Naive B cell (primary cell): ENCODE measurements at places on chromosomes 5 and 9.

DNA sequence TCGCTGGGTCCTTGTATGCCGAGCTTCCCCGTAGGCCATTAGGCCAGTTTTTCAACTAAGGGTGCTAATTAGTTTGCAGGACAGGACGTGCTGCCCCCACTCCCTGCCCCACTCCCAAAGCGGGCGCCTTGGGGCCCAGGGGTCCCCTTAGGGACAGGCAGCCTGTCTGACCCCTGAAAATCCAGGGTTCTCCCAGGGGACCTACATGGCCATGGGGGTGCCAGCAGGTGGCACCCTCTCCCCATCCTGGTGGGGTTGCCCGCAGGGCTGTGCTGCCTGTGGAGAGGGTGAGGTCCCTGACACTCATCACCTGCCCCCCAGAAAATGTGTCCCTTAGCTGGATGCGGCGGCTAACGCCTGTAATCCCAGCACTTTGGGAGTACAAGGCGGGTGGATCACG is 8.5 kb upstream of the CCDC187 start:
- DNase-seq: no peak

DNA sequence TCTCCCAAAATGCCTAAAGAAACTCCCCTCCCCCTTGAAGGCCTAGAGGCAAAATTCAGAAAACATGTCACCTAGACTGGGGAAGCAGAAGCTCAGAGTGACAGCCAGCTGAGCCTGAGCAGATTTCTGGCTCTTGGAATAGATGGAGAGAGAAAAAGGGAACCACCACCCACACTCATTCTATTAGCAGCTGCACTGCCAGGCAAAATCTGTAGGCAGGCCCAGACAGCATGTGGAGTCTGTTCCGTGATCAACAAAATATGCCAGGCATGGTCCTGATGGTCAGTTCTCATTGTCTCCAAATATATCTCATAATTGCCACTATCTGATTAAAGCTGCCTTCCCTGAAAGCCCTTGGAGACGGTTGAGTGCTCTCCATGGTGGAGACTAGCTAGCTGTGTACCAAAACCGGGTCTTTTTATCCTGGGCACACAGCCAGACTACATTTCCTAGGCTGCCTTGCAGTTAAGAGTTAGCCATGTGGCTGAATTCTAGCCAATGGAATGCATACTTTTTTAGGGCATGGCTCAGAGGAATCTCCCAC is 131.7 kb upstream of the GPR151 start:
- no peak for DNase-seq

GRCh38 chr5:665541-665955 is 27.6 kb downstream of the TPPP start:
- no peak for DNase-seq

- no peak for DNase-seq
These were observed 90.6 kb downstream of the ZCCHC7 start for GRCh38 chr9:37210737-37211523.

DNA sequence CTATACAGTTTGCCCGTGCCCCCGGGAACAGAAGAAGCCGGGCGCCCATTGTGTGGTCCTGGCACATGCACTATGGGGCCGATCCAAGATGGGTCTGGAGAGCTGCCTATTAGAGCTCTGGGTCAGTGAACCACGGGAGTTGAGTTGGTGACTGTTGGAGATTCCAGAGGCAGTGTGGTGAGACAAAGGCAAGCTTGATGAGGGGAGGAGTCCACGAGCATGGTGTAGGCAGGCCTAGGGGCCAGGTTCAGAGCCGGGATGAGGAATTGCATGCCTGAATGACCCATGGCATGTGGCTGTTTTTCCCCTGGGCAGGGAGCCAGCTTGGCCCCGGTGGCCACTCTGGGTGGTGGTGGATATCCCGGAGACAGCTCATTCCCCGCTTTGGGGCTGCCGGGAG is 84.4 kb upstream of the STC2 start:
- DNase-seq: no peak

DNA sequence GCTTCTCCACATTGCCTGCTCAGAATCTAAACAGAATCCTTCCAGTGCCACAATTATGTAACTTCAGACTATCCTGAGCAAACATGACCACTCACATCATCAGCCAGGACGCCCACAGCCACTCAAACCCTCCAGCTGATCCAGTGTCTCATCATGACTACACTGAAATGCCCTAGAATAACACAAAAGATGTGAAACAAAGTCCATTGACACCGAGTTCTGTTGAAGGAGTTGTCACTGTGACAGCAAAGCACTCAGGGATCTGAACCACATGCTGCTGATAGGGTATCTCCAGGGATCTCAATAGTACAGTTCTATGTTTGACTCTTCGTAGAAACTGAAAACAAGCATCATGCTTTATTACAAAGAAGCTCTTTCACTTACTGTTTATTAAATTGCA is 150.2 kb downstream of the GABBR2 start:
- no peak for DNase-seq

GRCh38 chr5:96745844-96746531 is 61.8 kb downstream of the ERAP1 start:
- DNase-seq: no peak

GRCh38 chr5:88045931-88046461 is 222.6 kb downstream of the TMEM161B start:
- DNase-seq: no peak

DNA sequence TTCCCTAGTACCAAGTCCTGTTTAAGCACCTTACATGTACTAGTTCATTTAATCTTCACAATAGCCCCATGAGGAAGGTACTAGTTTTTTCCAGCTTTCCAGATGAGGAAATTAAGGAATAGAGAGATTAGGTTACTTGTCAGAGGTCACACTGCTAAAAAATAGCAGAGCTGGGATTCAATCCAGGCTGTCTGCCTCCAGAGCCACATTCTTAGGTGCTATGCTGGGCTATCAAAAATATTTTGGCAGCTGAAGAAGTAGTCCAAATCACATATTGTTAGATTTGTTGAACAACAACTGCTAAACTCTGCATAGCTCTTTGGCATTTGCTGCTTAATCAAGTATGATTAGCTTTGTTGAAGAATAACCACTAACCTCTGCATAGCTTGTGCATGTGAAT is 591.5 kb upstream of the KLF4 start:
- DNase-seq: no peak

- DNase-seq: no peak
These were observed 35.9 kb downstream of the ANXA6 start for GRCh38 chr5:151121665-151122064.

- DNase-seq: peak; percentile 26
These were observed 22.5 kb downstream of the TRPM6 start for GRCh38 chr9:74865177-74865576.

GRCh38 chr5:156741516-156741915 is 108.6 kb upstream of the PPP1R2B start:
- no peak for DNase-seq

GRCh38 chr5:109805883-109806282 is 116.2 kb downstream of the MAN2A1 start:
- no peak for DNase-seq

GRCh38 chr5:173435447-173435846 is 107.2 kb upstream of the STC2 start:
- DNase-seq: no peak

GRCh38 chr9:135760465-135760864 is 58.5 kb downstream of the KCNT1 start:
- no peak for DNase-seq

GRCh38 chr5:107296572-107296971 is 374.2 kb downstream of the EFNA5 start:
- DNase-seq: no peak

- peak; percentile 51 for DNase-seq
These were observed 52.3 kb downstream of the TLE4 start for GRCh38 chr9:79623799-79624721.

DNA sequence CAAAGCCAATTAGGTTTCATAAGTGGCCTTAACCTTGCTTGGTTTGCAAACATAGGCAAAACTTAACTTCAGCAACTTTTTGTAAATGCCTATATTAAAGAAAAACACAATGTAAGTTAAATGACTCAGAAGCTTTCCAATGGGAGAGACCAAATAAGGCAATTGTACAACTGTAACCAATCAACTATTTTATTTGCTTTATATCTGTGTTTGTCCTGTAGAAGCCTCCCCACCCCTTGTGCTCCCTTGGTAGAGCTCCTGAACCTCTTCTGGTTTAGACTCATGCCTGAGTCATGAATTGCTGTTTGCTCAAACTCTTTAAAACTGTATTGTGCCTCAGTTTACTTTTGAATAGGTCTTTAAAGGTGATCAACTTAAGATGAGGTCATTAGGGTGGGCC is 3.0 kb upstream of the C1QTNF3 start:
- no peak for DNase-seq

- DNase-seq: no peak
These were observed 240.8 kb upstream of the TMEM161B start for GRCh38 chr5:88509403-88509802.

DNA sequence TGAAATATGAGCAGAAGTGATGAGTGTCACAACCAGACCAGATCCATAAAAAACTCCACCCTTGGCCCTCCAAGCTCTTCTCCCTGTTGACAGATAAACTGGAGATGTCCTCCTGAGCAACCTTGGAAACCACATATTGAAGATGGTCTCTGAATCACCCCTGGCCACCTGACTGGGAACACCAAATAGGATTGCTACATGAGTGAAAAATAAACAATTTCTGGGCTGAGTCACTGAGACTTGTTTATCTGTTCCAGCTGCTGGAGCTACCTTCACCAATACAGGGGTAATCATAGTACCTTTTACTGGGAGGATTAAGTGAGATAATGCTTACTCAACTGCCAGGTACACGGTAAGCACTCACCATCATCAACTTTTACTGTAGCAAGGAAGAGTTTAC is 53.3 kb downstream of the PCA3 start:
- DNase-seq: no peak

GRCh38 chr9:31700252-31701045 is 684.0 kb upstream of the ACO1 start:
- no peak for DNase-seq

DNA sequence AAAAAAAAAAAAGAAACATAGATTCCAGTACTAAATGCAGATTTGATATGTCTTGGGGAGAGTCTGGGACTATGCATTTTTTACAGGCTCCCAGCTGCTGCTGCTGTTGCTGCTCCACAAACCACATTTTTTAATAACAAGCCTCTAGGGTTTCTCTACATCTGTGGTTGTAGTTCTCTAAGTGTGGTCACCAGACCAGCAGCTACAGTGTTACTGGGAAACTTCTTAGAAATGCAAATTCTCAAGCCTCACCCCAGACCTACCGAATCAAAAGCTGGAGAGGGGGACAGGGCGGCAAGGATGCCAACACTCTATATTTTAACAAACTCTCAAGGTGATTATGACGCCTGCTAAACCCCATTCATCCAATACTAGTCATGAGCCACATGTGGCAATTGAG is 293.4 kb upstream of the PTGER4 start:
- DNase-seq: no peak

- DNase-seq: no peak
These were observed 362.9 kb downstream of the ARRDC3 start for GRCh38 chr5:91020065-91020800.

DNA sequence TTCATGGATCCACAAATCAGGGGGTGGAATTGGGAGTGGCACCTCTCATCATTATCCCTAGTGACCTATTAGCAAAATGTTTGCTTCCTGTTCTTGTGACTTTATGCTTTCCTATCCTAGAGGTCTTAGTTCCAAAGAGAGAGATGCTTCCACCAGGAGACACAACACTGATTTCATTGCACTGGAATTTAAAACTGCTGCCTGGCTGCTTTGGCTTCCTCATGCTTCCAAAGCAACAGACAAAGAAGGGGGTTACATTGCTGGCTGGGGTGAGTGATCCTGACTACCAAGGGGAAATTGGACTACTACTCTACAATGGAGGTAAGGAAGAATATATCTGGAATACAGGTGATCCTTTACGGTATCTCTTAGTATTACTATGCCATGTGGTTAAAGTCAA is 69.2 kb upstream of the SH3GL2 start:
- no peak for DNase-seq

DNA sequence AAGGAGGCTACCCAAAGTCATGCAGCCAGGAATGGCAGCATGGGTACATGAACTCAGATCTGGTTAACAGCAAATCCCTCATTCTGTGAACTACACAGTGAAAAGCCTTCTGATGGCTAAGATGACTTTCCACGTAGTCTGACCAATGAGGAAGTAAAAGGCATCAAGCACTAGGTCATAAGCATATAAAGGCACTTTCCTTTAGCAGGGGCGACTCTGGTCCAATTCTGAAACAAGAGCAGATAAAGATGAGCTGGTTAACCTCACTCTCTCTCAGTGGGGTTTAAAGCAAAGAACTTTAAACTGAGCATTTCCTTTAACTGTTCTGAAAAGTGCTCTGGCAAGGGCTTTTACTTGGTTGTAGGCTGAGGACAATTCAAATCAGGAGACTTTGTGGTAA is 21.1 kb downstream of the PSMB7 start:
- DNase-seq: no peak

- no peak for DNase-seq
These were observed 129.8 kb downstream of the PLPPR1 start for GRCh38 chr9:101158361-101158760.

DNA sequence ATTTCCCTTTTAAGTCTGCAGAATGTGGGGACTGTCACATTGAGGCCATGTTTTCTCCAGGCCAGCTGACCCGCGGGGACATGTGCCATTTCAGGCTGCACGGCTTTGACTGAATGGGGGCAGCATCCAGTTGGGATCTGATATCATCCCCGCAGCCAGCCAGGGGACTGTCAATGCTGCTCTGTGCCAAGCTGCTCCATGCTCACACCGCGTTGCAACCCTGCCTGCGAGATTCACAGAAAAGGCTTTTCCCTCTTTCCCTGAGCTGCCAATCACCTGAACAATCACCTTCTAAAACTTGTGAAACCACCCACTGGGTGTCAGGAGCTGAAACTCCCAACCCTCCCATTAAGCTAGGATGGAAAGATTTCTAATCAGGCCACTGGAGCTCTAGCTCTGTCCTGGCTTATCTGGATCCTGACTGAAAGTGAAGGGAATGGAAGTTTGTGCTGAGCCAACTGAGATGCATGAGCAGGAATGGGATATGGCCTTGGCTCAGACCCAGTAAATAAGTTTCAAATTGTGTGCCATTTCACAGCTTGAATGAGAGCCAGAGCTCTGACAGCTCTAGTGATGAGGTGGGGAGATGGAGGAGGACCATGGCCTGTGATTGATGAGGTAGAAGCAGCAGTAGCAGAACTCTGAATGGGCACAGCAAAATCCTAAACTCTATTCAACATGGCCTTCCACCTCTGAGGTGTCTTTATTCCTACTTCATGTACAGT is 34.5 kb upstream of the ZNF366 start:
- no peak for DNase-seq

DNA sequence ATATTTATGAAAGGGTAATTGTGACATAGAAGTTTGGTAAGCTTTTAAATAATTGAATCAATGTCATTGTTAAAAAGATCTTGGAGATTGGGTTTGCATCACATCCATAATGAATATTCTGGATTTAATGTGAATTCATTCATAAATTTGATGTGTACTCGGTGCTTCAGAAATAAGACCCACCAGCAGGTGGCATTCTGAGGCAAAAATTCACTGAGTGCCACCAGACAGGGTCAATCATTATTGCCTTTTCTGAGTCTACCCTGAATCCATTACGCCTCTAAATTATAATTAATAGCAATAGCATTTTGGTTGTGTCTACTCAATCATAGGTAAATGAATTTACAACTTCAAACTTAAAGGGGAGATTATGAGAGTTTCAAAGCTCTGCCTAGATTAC is 1.0 kb downstream of the TRPC7 start:
- DNase-seq: no peak

- DNase-seq: no peak
These were observed 9.1 kb downstream of the SLIT3 start for GRCh38 chr5:169291877-169292276.
